Stomach (tissue), 19 donors: ENCODE measurements at places on chromosomes 5 and 9. TPM values are rescaled to one million over a fixed set of nuclear protein-coding genes. Genes with fewer than 3 reads are reported as not detected.

The GFPT2 gene
- 4.7 TPM for polyA plus RNA-seq

The FBP2 gene
- polyA plus RNA-seq: 45.8 TPM

The S100Z gene
- polyA plus RNA-seq: not detected

The GAS1 gene
- 0.87 TPM for polyA plus RNA-seq

The COL5A1 gene
- 17.4 TPM for polyA plus RNA-seq

The GPR151 gene
- polyA plus RNA-seq: not detected

The EFNA5 gene
- 3.2 TPM for polyA plus RNA-seq

The IL13 gene
- not detected for polyA plus RNA-seq

The CCL27 gene
- 0.58 TPM for polyA plus RNA-seq

The NUTM2G gene
- polyA plus RNA-seq: not detected

The GLDC gene
- not detected for polyA plus RNA-seq

The LCN2 gene
- polyA plus RNA-seq: 922 TPM

The PCAT7 gene
- 0.62 TPM for polyA plus RNA-seq

The PDE6A gene
- polyA plus RNA-seq: 0.80 TPM

The SLC22A4 gene
- 0.61 TPM for polyA plus RNA-seq

The FGF1 gene
- 1.6 TPM for polyA plus RNA-seq

The PCDHGB6 gene
- 0.50 TPM for polyA plus RNA-seq

The ZNG1C gene
- 6.3 TPM for polyA plus RNA-seq

The CAMK4 gene
- 1.4 TPM for polyA plus RNA-seq

The SERF1A gene
- 2.3 TPM for polyA plus RNA-seq

The FAM81B gene
- not detected for polyA plus RNA-seq

The PTGR1 gene
- 31.1 TPM for polyA plus RNA-seq

The GABRA6 gene
- not detected for polyA plus RNA-seq

The PTGES gene
- 15.3 TPM for polyA plus RNA-seq

The CDKN2B-AS1 gene
- 0.48 TPM for polyA plus RNA-seq

The TRPM6 gene
- polyA plus RNA-seq: not detected

The PPP3R2 gene
- polyA plus RNA-seq: not detected

The TCF7 gene
- 3.7 TPM for polyA plus RNA-seq

The CDC14B gene
- 17.0 TPM for polyA plus RNA-seq

The CTXN3 gene
- polyA plus RNA-seq: not detected

The SPATA31A3 gene
- polyA plus RNA-seq: not detected

The SOHLH1 gene
- not detected for polyA plus RNA-seq

The ZDHHC11B gene
- polyA plus RNA-seq: 1.2 TPM

The CA9 gene
- polyA plus RNA-seq: 541 TPM

The FOXD1 gene
- polyA plus RNA-seq: 0.19 TPM

The OR1J2 gene
- polyA plus RNA-seq: not detected

The GPR150 gene
- polyA plus RNA-seq: 1.0 TPM

The SHLD3 gene
- polyA plus RNA-seq: 2.0 TPM

The MSMP gene
- polyA plus RNA-seq: not detected

The IL9 gene
- polyA plus RNA-seq: not detected

The PFN3 gene
- polyA plus RNA-seq: not detected

The BRINP1 gene
- 0.05 TPM for polyA plus RNA-seq

The IFNA13 gene
- polyA plus RNA-seq: not detected

The STK32A gene
- polyA plus RNA-seq: 0.61 TPM

The GPR21 gene
- polyA plus RNA-seq: not detected
